SK-MEL-5 (cell line): ENCODE measurements at places on chromosomes 11 and 22. TPM values are rescaled to one million over a fixed set of nuclear protein-coding genes. Genes with fewer than 3 reads are reported as not detected.
A peak's percentile ranks its signal among the peaks of the same experiment; 100 is the strongest.

LRRC10B gene
- not detected in 2 replicates for total RNA-seq

OR52N4 gene
- not detected in 2 replicates for total RNA-seq

MOGAT2 gene
- not detected in 2 replicates for total RNA-seq

DNA sequence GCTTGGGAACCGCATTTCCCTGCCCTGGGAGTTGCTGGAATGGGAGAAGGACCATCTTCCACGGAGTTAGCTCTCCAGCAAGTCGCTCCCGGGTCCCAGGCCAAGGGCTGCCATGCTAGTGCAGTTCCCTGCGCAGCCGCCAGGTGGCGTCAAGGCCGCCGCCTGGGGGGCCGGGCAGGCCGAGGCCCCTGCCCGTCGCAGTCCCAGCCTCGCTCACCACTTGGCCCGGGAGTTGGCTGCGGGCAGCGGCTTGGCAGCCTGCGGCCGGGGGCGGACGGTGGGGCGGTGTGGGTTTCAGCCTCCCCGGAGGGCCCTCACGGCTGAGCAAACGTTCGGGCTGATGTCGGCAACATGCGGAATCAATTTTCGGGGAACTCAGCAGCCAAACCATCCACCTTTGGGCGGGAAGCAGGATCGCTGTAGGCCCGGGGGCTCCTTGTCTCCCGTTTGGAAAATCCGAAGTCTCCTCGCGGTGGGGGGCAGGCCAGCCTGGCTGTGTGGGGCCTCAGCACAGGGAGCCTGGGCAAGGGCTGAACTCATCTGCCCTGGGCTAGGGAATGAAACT, 415.1 kb downstream of the SOX6 start:
- DNase-seq = no peak

- no peak for DNase-seq
Measured at GRCh38 chr11:74019104-74019738, 10.3 kb upstream of the UCP3 start.

DNA sequence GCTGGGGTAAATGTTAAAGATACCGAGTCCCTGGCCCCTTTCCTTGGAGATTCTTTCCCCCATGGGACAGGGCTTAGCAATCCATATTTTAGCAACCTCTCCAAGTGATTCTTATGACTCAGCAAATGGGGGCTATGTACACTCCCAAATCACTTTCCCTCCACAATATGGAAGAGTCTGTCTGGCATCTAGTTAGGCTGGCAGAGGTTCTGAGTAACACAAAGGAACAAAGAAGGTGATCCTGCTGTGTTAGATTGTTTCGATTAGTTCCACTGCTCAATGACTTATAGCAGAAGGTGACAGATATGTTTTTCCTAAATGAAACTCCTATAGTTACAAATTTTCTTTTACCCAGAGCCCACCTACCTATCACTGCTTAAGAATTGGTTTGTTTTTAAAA, 154.0 kb upstream of the SYT13 start:
- DNase-seq = no peak

DNA sequence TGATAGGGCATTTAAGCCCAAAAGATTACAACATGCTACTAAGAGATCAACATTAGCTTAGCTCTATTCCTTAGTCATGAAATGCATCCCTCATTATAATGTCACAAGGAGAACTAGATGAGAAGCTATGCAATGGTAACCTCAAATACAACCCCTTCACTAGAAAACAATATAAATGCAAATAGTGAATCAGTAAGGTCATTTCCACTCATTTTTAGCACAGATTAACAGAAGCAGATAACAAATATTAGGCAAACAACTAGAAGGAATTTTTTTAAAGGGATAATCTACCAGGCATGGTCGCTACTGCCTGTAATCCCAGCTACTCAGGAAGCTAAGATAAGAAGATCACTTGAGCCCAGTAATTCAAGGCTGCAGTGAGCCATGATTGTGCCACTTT, 28.2 kb downstream of the SIK3 start:
- DNase-seq = no peak

DNA sequence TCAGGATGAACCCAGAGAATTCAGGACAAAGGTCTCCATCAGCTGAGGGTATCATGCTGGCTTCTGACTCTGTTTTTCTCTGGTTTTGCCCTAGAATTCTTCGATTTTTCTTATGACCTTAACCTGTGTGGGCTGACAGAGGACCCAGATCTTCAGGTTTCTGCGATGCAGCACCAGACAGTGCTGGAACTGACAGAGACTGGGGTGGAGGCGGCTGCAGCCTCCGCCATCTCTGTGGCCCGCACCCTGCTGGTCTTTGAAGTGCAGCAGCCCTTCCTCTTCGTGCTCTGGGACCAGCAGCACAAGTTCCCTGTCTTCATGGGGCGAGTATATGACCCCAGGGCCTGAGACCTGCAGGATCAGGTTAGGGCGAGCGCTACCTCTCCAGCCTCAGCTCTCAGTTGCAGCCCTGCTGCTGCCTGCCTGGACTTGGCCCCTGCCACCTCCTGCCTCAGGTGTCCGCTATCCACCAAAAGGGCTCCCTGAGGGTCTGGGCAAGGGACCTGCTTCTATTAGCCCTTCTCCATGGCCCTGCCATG, 16.8 kb downstream of the SERPING1 start:
- no peak for DNase-seq

DNA sequence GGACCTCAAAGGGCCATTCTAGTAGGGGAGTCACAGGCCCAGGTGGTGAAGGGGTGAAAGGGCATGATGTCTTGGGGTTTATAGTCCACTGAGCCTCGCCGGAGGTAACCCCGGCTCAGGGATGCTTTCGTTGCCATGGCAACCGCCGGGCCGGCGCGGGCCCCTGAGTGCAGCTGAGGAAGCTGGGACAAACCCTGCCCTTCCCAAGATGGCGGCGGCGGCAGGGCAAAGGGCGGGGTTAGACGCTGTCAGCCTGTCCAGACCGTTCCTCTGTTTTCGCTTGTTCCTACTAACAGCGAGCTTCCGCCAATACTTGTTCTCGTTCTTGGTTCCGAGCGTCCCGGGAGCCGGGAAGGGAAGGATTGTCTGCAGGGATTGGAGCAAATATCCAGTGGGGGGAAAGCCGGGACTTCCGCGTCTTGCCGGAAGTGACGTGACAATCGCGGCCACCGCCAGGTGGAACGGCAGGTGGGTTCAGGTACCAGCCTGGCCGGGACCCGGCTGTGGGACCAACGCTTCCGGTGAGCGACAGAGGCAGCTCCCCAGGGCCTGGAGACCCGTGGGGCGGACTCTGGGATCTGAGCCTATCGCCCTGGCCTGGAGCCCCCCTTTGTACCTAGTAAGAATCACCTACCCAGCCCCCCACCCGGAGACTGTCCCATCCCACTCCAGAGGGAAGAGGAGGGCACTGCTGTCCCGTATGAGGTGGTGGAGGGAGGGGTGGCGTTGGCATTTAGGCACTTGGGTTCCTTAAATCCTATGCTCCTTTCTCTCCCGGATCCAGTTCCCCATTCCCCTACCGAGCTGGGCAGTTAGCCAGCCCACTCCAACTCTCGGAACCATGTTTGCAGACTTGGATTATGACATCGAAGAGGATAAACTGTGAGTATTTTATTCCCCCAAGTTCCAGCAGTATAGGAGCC, at the start of gene PICK1:
Gene PICK1, plus strand, starts transcription at position 436 of the 923 bp plus-strand sequence. Its CDS starts 406 bp downstream, at position 842.
- peak; percentile 95 for DNase-seq

DNA sequence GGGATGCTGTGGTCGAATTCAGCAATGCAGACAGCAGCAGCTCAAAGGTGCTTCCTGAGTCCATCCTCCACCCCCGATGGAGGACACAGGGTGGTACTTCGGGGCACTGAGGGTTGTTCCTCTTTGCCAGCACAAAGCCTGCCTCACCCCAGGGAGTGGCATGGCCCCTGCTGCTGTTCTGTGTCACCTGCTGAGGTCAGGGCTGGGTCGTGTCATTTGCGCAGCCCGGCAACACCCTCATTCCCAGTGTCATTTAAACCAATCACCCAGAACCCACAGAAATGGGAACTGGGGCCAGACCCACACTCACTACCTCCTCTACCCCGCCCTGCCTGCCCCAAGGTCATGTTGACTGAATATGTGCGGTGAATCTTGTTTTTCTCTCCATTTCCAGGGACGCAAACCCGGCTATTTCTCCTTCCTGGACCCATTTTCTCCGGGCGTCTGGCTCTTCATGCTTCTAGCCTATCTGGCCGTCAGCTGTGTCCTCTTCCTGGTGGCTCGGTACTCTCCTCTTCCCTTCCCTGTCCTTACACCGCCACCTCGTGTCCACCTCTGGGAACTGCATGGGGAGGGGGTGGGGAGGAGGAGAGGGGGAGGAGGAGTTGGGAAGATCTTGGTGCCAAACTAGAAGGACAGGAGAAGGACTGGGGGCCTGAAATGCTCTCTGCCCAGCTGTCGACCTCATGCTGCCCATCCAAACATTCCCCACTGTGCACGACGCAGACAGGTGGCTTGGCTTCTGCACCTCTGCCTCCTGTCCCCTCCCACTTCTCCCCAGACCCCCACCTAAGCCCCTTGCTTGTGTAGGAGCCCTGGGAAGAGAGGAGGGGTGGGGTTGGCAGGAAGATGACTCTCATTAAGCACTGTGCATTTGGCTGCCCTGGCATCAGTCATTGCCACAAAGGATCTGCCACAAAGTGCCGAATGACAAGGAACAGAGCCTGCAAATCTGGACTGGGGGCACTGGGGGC, 71.2 kb upstream of the TBCEL start:
- peak; percentile 87 for DNase-seq

DNA sequence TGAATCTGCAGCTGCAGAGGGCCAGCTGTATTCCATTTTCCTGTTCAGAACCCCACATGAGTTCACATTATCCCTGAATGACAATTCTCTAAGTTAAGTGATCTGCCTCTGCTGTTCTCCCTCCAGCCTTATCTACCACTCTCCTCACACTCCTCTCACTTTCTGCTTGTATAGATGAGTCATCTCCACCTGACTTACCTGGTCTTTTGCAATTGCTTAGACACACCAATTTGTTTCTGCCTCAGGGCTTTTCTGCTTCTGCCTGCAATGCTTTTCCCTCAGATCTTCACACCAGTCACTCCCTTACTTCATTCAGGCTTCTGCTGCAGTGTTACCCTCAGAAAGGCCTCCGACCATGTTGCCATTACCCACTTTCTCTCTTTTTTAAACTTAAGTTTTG, 118.1 kb downstream of the ATM start:
- DNase-seq = no peak

- DNase-seq = peak; percentile 26
Measured at GRCh38 chr11:77705195-77705875, 67.7 kb upstream of the CLNS1A start.

DNA sequence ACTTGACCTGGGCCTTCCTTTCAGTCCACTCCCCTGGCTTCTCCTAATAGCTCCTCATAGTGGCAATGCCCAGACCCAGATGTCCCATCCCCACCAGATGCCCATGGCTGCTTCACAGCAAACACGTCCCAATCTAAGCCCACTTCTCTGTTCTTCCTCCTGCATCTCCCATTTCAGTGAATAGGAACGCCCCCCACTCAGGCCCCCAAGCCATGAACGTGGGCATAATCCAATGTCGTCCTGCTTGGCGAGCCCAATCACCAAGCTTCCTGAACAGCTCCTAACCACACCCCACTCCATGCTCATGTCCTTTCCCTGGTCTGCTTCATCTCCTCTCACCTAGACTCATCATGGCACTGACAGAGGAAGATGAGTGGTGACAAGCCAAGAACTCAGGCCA, 8.9 kb downstream of the IL18BP start:
- DNase-seq = no peak

- DNase-seq = no peak
Measured at GRCh38 chr11:3783611-3784010, 13.7 kb downstream of the NUP98 start.

DNA sequence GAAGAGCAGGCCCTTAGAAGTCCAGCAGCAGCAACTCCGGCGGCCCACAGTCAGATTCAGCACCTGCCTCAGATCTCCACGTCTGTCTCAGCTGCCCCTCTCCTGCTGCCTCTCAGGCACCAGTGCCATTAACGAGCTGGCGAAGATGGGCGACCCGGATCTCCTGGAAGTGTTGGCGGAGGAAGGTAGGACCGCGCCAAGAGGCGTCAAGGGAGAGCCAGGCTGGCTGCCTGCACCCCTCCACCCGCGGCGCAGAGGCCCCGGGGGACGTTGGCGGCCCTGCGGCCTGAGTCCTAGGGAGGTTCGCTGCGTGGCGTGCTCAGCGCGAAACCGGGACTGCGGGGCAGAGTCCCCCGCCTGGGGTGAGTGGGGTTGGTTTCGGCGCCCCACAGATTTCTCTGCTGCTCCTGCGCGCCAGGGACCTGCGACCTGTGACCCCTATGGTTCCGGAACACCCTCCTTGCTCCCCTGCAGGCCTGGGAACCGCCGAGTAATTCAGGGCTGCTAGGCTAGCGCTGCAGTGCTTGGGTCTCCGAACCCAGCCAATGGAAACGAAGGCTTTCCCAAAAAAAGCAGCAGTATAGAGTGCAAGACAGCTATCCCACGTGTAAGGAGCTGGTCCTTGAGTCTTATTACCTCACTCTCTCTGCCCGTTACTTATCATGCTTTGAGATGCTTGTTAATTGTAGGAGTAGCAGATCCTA, 615 bp downstream of the ANO5 start:
- no peak for DNase-seq

- peak; percentile 23 for DNase-seq
Measured at GRCh38 chr22:48607901-48608662, 1219.6 kb downstream of the BRD1 start.

DNA sequence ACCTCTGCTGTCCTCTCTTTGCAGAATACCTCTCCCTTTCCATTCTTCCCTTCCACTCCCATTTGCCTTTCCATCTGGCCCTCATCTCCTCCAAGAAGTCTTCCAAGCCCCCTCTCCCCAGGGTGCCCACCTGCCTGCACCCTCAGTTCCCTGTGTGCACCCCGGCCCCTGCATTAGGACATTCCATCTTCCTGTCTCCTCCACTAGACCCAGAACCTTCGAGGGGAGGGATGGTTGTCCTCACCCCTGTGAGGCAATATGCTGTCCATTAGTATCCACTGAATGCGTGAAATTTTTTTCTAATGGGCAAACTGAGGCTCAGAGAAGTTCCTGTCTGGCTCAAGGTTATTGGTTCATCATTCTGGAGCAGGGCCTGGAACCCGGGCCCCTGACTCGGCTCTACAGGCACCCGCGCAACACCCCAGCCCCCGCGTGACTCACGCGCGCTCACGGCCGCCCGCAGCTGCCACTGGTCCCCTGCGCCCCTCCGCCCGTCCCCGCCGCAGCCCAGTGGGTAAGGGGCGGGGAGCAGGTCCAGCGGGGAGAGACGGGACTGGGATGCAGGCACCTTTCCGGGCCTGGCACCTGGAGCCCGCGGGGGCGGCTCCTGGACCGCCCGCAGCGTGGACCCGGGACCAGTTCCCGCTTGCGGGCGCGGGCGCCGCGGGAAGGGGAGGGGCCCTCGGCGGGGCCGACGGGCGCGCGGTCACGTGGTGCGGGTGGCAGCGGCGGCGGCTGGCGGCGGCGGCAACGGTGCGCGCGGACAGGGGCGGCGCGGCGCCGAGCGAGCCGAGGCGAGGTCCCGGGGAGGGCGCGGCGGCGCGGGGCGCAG, 7.0 kb downstream of the SEPTIN3 start:
- peak; percentile 26 for DNase-seq

GRCh38 chr22:41397143-41397811, 15.5 kb downstream of the TEF start:
- no peak for DNase-seq

DNA sequence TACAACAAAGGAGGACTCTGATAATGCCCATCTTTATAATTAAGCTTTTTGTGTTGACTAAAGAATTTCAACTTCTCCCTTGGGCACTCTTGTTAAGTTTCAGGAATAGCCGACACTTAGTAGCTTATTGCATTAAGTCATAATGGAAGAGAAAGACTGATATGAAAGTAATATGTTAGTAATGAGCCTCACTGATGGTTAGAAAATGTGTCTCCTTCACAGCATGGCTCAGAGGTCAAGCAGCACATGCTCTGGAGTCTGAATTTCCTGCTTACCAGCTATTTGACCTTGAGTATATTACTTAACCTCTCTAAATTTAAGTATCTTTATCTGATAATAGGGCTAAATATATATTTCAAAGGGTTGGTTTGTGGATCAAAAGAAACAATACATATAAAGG, 39.0 kb downstream of the PDGFD start:
- no peak for DNase-seq

GRCh38 chr11:68683536-68684384, 584 bp upstream of the GAL start:
- DNase-seq = no peak
